ENCODE measurements at places on chromosomes 4 and X.

- no peak for DNase-seq
These were observed 165.2 kb downstream of the CCSER1 start for GRCh38 chr4:90292438-90292837.

DNA sequence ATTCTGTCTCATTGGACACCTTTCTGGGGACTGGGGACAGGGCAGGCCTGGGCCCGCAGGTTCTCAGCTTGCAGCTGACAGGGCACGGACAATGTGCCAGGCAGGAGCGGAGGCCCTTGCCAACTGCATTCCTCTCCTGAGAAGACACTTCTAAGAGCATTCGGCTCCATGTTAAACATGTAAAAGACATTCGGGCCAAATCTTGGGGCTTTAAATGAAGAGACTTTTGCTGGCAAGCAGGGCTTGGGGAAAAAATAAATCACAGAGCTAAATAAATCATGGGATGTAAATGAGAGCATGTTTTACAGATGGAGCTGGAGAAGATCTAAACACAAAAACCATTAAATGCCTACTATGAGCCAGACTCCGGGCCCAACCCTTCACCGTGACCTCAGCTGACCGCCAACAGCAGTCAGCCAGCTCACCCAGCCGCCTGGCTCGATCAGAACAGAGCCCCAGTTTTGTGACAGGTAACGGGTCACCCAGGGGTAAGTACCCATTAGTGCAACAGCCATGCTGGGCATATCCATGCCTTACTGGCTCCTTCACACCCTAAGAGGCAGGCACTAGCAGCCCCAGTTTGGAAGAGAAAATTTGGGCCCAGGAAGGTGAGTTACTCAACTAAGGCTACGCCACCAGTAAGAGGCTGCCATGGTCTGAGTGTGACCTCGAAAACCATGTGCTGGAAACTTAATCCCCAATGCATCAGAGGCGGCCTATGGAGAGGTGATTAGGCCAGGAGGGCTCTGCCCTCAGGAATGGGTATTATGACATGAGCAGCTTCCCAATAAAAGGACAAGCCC, 14.7 kb downstream of the WDR1 start:
- no peak for DNase-seq

DNA sequence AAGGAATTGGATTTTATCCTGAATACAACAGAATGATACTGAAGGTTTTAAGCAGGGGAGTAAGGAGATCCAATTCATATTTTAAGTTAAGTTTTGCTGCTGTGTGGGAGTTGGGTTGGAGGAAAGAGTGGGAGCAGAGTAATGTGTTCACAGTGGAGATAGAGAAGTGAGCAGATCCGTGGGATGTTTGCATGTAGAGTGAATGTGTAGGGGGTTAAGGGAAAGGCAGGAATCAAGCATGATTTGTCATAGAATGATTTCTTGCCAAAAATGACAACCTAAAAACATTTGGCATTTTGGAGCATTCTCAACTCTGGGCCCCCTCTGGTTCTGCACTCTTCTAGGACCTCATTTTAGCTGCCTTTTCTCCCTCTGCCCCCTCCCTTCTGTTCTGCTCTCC, 76.6 kb downstream of the ARHGAP10 start:
- DNase-seq: no peak

DNA sequence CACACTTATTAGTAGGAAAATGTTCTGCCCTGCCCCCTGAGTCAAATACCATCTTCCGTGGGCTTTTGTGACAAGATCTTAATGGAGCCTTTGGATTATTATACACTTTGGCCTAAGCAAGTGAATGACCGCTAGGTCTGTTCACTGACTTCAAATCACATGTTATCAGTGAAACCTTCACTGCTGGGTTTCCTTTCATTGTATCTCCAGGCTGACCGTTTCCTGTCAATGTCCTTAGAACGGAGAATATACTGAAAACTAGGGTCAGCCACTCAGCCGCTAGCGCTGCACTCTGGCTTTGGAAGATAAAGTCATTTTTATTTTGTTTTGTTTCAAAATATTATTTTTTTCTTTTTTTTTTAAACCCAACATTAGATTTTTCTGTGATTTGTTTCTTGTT, 107.0 kb upstream of the TLL1 start:
- no peak for DNase-seq

DNA sequence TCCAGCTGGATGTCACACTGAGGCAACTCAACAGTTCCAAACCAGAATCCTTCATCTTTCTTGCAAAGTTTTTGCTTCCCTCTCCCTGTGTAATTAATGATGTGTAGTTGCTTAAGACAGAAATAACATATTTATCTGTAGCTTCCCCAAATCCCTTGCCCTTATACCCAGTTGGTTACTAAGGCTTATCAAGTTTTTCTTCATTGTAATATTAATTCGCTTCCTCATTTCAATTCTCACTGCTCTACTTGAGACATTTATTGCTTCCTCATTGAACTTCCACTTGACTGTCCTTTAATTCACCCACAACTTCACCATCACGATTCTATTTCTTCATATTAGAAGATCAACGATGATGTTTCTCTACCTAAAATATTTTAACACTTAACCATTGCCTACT, 386.6 kb upstream of the CPEB2 start:
- no peak for DNase-seq

- DNase-seq: no peak
These were observed 125.6 kb downstream of the CDS1 start for GRCh38 chr4:84708406-84709135.

GRCh38 chr4:2253160-2254084, 8.5 kb downstream of the MXD4 start:
- DNase-seq: no peak

GRCh38 chrX:153878345-153878744, 7.6 kb downstream of the L1CAM start:
- DNase-seq: no peak

- DNase-seq: no peak
These were observed 91.5 kb downstream of the HTR2C start for GRCh38 chrX:114675365-114675764.

DNA sequence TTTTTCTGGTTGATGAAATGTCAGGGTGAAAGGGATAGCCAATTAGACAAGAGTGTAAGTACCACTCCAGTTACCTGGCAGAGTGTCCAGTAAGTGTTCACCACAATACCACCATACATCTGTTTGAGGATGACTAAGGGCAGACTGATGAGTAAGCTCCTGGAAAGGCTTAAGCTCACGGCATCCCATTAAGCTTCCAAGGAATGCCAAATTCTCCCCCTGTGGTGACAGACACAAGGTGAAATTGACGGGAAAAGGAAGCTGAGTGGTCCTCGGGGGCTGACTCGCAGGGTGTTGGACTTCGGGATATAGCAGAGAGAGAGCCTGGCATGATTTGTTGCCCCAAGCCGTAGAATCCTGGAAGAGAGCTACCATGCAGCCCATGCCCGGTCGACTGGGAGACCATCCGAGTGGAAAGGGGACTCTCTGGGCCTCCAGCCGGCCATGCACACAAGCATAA, 7.6 kb upstream of the BST1 start:
- DNase-seq: no peak

DNA sequence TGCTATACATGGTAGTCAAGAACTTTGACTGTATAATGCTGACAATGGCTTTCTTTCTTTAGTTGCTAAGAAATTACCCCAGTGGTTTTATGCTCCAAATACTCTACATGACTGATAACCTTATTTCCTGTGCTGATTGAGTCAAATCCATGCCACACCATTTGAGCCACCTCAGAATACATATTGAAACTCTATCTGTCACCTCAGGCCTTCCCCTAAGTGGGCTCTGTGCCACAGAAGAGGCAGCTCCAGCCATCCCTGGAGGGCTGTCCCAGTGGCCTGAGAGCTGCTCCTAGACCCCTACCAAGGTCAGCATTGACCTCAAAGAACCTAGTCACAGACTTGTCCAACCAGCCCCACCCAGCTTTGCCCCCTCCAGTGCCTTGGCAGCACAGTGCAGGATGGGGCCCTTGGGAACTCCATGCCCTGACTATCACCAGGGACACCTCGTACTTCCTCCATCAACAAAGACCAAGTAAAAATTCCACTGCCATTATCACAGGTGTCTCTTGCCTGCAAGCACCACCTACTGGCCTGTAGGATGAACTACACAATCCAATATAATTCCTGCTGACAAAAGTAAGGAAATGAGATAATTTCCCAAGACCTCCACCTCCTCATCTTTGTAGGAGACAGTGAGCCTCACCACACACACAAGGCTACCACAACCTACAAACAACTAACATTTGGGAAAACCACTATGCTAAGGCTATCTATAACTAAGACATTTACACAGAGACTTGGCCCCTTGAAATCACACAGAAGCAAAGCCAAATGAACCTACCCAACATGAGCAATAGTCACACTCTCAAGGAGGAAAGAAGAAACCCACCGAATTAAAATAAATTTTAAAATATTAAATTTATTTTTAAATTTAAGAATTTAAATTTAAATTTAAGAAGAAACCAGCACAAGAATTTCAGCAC, 239.9 kb downstream of the NKX6-1 start:
- DNase-seq: no peak

- DNase-seq: peak; percentile 65
These were observed 12.3 kb upstream of the SYTL5 start for GRCh38 chrX:37993837-37994619.

DNA sequence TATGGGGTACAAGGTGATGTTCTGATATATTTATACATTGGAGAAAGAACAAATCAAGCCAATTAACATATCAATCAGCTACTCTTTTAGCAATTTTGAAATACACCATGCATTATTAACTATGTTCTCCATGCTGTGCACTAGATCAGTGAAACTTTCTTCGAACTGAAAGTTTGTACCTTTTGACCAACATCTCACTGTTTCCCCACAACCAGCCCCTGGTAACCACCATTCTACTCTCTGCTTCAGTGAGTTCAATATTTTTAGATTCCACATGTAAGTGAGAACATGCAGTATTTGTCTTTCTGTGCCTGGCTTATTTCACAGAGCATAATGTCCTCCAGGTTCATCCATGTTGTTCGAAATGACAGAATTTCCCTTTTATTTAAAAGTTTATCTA, 246.1 kb upstream of the VCX start:
- DNase-seq: no peak

GRCh38 chrX:124441971-124442590, 95.7 kb downstream of the SH2D1A start:
- no peak for DNase-seq

GRCh38 chr4:150150629-150151062, 72.4 kb downstream of the DCLK2 start:
- no peak for DNase-seq

DNA sequence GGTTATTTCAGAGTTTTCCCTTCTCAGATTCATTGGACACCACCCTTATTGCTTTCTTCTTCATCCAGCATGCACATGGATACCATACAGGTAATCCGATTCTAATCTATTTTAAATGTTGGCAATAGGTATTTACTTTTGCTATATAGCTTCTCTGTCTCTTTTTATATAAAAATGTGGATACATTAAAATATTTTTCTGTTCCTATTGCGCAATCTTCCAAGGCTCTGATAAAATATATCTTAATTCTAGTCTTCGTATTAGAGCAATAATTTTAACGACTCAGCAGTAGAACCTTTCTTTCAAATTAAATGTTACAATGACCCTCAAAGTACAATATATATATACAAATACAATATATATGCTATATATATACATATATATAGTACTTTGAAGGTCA, 239.8 kb downstream of the DCAF12L2 start:
- no peak for DNase-seq

GRCh38 chr4:48699475-48699874, 80.6 kb downstream of the FRYL start:
- no peak for DNase-seq

GRCh38 chr4:83646538-83647239, 110.8 kb downstream of the GPAT3 start:
- DNase-seq: no peak

- DNase-seq: no peak
These were observed 213.3 kb downstream of the ANKRD50 start for GRCh38 chr4:124499261-124499660.

GRCh38 chr4:76548704-76549103, 113.7 kb downstream of the SHROOM3 start:
- no peak for DNase-seq

- no peak for DNase-seq
These were observed 34.4 kb upstream of the CENPU start for GRCh38 chr4:184768296-184768695.

DNA sequence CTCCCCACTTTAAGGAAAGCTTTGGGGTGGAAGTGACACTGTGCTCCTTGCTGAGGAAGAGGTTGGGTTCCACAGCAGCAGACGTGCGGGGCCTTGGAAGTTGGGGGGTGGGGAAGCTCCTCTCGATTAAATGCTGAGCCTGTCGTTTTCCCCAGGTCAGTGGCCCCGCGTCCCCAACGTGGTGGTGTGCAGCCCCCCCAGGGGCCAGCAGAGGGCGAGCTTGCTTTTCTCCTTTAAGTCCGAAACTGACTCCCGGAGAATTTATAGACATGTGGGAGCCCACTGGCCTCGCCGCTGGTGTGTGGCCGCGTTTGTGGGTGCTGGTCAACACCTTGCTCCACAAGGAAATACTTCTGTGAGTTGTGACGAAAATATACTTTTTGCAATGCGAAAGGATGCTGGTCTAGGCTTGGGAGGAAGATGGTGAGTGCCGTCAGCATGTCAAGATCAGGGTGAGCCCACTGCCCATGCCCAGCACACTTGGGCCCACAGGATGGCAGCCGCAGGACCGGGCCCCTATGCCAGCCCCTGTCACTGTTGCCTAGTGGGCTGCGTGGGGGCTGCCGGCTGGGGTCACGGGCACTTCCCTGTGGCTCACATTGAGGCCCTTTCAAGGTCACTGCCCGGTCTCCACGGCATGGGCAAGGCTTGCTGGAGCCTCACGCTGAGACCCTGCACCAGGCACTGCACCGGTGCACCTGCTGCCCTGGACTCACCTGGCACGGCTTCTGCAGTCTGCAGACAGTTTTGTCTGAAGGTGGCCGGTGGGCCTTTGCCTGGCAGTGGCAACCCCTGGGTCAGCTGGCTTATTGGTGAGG, 9.4 kb downstream of the UVSSA start:
- DNase-seq: peak; percentile 55

- DNase-seq: no peak
These were observed 159.8 kb downstream of the RASL11B start for GRCh38 chr4:53021754-53022512.

GRCh38 chr4:116126794-116127193, 958.6 kb downstream of the TRAM1L1 start:
- no peak for DNase-seq

GRCh38 chr4:76499461-76499860, 64.4 kb downstream of the SHROOM3 start:
- no peak for DNase-seq

DNA sequence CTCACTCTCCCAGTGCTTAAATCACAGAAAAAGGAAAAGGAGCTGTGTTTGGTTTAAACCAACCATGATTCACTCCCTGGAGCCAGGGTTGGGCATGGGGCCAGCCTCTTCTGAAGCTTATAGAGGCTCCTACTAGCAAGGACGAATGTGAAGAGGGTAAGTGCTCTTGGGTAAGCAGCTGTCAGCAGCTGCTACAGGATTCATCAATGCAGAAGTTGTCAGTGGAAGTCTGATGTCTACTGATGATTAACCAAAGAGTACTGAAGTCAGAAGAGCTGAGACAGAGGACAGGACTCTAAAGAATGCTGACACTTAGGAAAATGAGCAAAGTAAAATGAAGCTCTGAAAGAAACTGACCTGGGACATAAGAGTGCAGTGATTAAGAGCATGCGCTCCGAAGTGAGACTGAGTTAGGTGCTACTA, 32.7 kb upstream of the JADE1 start:
- DNase-seq: no peak

All from common myeloid progenitor, CD34-positive (primary cell).